ENCODE measurements at places on chromosomes 16 and 17.

DNA sequence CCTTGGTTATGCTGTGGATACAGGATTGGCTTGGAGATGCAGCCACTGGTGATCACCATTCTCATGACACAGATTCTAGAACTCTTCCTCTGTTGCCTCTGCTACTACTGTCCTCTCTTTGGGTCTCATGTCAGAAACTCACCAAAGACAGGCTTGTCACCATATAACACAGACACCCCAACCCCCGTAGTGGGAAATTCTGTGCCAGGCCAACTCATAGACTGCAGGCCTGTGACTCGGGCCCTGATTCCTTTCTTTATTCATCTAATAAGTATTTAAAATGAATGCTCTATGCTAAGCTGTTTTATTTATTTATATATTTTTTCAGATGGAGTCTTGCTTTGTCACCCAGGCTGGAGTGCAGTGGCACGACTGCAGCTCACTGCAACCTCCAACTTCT lies 9.5 kb downstream of the CYB5D2 start:
- no peak for DNase-seq

- DNase-seq, result no peak
These were observed 88.4 kb downstream of the FTO start for GRCh38 chr16:53792161-53792951.

- no peak for DNase-seq
These were observed 108.9 kb downstream of the CDH13 start for GRCh38 chr16:82735673-82736091.

DNA sequence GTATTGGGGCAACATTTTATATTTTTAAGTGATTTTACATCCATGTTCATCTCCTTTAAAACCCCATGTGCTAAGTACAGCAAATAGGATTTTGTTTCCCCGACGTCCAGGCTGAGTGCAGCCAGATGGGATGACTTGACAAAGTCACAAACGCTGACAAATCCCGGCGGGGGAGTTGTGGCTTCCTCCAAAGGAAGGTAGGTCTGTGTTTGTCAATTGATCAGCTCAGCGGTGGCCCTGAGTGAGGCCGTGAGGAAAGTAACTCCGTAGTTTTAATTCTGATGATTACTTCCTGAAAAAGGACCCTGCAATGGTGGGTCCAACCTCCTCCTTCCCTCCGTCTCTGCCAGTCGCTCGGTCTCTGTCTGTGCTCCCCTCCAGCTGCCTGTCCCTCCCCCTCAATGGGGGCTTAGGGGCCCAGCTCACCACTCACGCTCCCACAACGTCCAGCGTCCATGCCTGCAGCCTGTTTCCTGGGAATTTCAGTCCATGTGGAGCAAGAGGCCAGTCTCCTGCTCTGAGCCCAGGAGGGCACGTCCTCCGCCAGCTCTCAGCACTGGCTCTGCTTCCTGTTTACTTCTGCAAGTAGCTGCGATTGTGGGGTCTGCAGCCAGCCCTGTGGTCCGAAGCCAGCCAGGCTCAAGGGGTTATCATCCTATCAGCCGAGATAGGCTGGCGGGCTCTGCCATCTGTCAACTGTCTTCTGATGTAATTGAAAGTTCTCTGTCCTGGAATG lies 209.4 kb upstream of the FOXF1 start:
- no peak for DNase-seq

- no peak for DNase-seq
These were observed 1.2 kb downstream of the MMP15 start for GRCh38 chr16:58026705-58027160.

DNA sequence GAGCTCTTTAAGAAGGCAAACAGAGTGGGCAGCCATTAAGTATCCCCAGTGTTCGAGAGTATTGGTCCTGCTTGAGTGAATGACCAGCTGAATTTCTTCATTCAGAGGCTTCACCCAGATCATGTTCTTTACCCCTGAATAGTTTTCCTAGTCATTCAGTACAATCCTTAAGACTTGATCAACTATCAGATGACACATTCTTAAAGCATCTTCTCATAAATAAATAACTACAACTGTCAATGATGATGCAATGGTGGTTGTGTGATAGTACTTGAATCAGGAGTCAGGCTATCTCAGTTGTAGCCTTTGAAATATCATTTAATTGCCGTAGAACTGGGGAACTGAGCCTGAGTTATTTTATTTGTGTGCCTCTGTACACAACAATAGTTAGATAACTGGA lies 416.8 kb upstream of the CCL2 start:
- no peak for DNase-seq

- DNase-seq, result no peak
These were observed 751.8 kb downstream of the CDH11 start for GRCh38 chr16:64370112-64370511.

GRCh38 chr16:1283996-1284616 lies 25.3 kb upstream of the UBE2I start:
- no peak for DNase-seq

DNA sequence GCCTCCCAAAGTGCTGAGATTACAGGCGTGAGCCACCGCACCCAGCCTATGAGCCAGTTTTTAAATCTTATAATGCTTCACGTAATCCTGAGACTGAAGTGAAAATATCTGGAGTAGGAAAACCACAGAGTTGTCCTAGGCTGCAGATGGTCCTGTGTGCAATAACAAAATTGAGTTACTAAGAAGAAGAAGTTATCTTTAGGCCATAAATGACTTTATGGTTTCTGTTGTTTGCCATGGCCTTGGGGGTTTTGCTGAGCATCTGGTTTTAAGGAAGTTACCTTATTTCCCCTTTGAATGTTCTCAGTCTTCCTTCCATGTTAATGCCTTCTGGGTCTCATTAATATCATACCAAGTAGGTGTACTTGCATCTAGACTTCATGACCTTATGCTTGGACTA lies 16.5 kb downstream of the NMT1 start:
- no peak for DNase-seq

DNA sequence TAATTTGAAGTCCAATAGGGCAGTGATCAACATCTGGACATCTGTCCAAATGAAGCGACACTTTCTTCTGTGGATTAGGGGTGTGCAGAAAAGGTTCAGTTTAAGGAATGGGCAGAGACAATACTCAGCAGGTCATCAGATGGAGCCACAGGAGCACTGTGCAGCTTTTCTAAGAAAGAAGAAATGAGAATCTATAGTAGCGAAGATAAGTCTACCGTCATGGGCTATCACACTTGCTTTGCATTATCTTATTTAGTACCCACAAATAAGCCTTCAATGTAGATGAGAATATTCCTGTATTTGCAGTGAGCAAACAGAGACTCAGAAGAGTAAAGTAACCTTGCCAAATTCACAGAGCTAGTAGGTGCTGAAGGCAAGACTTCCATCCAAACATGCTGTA lies 412.0 kb upstream of the GOT2 start:
- DNase-seq, result no peak

GRCh38 chr17:60103957-60104356 lies 25.2 kb upstream of the HEATR6 start:
- no peak for DNase-seq

DNA sequence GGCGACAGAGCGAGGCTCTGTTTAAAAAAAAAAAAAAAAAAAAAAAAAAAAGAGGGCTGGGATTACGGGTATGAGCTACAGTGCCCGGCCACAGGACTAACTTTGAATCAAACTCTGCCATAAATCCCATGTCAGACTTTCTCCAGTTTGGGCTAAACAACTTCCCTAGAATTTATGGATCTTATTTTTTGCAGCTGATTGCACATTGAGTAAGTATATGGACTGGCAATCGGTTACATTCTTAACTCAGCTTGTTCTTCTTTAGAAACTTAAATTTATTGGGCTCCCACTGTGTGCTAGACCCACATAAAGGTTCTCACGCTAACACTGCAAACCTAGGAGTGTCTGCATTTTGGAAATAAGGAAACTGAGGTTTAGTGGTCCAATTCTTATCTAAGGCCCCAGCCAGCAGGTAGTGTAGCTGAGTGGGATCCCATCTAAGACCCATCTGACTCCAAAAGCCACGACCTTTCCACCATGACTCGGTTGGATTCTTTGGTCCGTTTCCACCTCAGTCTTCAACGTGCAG lies 718 bp upstream of the CBFB start:
- no peak for DNase-seq

- DNase-seq, result no peak
These were observed 435 bp downstream of the C1QTNF8 start for GRCh38 chr16:1095450-1096168.

Measured in T follicular helper cell (primary cell).